ENCODE measurements at places on chromosomes 7 and 10.

DNA sequence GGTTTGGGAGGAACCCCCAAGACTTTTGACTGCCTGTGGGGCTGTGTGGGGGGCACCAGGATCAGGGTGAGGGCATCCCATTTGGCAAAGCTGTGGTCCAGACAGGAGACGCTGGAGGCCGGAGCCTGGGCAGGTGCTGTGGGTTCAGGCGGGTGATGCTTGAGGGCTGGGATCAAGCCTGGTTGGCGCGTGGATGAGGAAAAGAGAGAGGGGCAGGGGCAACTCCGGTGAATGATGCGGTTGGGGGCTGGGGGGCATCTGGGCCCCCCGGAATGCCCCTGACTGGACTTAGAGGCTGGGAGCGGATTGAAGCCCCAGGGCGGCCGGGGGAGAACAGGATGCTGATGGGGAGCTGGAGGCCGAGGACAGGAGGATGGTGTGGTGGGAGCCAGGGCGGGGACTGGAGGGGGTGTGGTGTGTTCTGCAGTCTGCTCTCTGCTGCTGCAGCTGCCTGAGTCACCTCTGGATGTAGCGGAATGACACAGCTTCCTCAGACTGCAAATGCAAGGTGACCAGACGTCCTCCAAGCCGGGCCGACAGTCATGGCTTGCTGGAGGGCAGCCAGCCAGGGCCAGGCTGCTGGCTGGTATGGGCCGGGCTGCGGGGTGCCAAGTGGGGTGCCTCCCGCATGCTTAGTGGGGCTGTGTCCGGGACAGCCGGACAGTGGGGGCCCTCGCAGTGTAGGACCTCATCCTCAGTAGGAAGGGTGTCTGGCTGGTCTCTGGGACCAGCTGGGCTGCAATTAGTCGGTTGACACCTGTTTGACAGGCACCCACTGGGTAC, 3.2 kb downstream of the MAFK start:
- peak; percentile 58 for DNase-seq

DNA sequence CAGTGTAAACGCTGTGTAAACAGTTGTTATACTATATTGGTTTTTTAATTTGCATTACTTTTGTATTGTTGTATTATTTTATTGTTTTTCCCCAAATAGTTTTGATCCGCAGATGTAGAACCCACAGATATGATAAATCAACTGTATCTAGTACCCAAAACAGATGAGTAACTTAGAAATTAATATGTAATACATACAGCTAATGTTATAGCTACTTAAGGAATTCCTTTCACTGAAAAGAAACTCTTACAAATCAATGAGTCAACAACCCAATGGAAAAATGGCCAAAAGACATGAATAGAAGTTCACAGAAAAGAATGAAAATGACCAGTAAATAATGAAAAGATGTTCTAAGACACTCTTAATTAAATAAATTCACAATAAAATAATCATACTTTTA, 32.3 kb upstream of the ARL4A start:
- no peak for DNase-seq

DNA sequence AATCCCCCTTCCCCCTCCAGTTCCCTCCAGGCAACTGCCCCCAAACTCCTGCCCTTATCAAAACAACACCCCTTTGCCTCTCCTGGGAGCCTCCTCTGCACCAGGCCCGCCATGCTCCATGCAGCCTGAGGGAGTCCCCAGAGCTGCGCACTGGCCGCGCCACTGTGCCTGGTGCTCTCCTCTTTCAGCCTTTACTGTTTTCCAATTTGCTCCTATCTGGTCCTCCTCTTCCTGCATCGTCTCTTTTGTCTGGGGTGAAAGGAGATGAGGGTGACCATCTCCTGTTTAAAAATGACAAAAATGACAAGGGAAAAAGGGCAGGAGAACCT, 165.8 kb upstream of the ADCY1 start:
- no peak for DNase-seq

DNA sequence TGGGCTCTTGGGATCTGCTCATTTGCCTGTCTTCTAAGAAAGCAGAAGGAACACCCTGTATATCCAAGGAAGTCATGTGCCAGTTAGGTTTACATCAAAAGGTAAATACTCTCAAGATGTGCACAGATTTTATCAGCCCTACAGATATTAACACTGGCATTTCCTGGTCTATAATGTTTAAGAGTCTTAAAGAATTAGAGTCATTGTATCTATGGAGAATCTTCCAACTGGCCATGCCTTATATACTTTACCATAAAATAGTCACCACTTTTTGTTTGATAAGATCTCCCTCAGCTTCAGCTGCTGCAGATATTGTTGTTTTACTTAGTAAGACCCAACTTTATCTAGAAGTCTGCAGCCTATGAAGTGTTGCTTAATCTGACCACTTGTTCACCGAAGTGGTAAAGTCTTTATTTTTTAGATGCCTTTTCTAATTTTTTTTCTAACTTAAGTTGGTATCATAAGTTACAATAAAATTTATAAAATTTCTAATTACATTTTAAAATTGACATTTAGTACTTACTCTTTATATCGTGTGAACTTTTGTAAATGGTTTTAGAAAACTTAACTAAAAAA, 58.5 kb downstream of the CPED1 start:
- DNase-seq, result no peak

GRCh38 chr10:42802876-42803275, 20.3 kb downstream of the BMS1 start:
- no peak for DNase-seq

DNA sequence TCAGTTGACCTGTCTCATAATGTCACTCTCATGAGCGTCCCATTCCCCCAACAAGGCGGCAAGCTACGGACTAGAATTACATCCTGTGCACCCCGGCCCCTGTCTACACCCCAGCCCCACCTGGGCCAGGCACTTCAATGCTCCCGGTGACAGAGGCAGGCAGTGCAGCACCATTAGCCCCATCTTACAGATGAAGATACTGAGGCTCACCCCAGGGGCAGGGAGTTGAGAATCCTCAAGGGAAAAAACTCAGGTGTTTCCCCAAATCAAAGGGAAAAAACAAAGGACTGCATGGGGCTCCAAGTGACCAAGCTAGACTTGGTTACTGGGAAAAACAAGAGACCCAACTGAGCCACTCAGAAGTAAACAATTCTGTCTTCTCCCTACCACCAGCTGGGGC, 4.5 kb downstream of the DLG5 start:
- DNase-seq, result no peak

DNA sequence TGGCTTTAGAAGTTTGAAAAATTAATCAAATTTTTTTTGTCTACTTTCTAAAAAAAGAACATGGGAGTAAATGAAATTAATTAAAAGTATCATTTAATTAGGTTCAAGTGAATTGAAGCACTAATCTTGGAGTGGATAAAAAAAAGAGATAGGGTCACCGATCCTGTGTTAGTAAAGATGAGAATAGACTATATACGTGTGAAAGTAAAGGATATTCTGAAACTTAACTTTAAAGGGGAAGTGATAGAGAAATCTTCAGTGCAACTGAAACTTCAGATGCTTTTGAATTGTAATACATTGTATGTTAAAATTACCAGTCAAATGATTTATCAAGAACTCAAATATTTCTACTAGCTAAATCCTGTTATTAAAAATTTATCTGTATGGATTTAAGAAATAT, 4.8 kb downstream of the NHLRC2 start:
- no peak for DNase-seq

DNA sequence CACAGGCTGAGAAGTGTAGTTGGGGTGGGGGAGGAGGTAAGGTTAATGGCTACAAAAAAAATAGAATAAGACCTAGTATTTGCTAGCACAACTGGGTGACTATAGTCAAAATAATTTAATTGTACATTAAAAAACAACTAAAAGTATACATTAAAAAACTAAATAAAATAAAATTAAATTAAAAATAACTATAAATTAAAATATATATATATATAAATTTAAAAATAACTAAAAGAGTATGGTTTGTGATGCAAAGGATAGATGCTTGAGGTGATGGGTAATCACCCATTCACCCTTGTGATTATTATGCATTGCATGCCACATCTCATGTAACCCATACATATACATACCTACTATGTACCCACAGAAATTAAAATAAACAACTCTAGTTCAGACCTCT, 762.5 kb downstream of the SORCS1 start:
- no peak for DNase-seq

GRCh38 chr10:97991871-97992270, 38.5 kb downstream of the CRTAC1 start:
- no peak for DNase-seq

DNA sequence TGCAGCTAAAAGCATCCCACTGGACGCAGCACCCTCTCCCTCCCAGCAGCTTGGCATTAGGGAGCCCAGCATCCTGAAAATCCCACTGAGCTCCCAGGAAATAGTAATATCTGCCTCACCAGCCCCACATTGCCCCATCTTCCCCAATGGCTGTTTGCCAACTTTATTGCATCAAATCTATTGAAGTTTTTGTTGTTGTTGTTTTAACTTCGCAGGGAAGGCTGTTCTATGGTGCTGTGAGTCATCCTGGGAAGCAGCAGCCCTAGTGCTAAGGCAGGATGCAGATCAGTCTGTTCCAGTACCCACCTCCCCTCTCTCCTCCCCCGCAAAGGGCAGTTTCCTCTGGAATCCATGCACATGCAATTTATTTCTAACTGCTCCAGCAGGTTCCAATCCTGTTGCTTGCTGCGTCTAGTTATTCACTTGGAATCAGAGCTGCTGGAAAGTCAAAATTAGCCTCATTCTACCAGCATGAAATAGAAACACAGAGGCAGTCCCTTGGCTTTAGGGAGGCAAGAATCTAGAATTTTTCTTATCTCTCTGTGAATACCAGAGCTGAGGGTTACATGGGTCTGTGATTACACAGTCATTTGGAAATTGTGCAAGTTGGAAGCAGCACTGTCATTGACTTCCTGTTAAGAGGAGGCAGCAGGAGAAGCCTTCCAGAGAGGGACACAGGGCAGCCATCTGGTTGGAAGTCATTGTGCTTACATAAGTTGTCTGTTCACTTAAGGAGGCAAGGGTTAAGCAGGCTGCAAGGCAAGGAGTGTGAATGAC, 115.9 kb upstream of the CACUL1 start:
- DNase-seq, result peak; percentile 88

GRCh38 chr10:33309406-33309805, 25.1 kb downstream of the NRP1 start:
- DNase-seq, result no peak

- DNase-seq, result no peak
Observed at GRCh38 chr7:10128748-10129147, 844.9 kb upstream of the PHF14 start.

- no peak for DNase-seq
Observed at GRCh38 chr7:67423065-67423464, 426.4 kb downstream of the TYW1 start.

DNA sequence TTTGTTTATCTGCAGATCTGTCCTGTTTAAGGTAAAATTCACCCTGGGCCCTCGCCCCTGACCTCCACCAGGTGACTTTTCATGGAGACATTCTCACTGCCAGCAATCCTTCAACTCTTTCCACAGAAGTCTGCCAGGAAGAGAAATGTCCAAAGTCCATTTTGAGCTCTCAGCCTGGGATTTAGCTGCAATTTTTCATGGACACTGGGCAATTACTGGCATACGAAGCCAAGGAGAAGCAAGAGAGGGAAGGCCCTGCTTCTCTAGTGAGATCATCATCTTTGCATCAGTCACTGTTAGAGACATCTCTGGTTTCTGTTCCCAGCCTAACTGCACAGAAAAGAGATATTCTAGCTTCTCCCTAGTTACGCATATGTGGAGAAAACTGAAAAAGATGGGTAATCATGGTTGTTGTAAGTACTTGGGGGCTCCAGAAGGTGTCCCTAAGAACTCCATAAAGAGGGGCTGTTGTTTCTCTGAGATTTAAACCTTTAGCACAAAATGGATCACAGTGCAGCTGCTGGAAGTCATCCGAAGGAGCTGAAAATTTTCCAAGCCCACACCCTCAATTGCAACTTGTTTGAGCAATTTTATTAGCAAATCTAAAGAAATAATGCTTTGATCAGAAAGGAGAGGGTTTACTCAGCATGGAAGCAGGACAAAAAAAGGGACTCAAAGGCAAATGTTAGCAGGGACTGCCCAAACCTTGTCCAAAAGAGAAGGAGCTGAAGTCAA, 168.9 kb downstream of the SNX10 start:
- no peak for DNase-seq

- DNase-seq, result peak; percentile 79
Observed at GRCh38 chr7:144019457-144019856, 19.3 kb downstream of the OR6B1 start.

DNA sequence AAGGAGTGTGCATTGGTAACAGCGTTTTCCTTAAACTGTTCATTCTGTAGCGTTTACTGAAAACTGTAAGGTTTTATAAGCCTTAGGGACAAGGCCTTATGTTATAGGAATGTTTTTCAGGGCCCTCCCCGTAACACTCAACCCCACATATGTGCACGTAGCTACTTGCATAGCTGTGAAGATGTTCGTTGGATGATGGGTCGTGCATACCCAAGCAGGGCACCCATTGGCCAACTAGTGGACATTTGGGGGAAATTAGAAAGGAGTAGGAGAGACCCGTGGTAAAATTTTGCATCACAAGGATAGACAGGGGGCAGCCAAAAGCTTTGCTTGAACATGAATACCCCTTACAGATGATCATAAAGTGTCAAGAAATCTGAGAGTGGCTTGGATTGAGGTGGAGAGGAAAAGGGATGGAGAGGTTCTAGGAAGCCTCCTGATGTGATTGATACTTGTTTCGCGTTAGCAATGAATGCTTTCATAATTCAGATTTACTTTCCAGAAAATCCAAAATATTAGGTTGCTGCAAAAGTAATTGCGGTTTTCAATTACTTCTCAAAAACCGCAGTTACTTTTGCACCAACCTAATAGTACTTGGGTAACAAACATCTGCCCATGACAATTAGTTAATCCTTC, 878 bp downstream of the SEC61A2 start:
- peak; percentile 64 for DNase-seq

- no peak for DNase-seq
Observed at GRCh38 chr10:9028231-9028630, 973.7 kb downstream of the GATA3 start.

GRCh38 chr7:45099891-45100760, 11.4 kb upstream of the NACAD start:
- no peak for DNase-seq

DNA sequence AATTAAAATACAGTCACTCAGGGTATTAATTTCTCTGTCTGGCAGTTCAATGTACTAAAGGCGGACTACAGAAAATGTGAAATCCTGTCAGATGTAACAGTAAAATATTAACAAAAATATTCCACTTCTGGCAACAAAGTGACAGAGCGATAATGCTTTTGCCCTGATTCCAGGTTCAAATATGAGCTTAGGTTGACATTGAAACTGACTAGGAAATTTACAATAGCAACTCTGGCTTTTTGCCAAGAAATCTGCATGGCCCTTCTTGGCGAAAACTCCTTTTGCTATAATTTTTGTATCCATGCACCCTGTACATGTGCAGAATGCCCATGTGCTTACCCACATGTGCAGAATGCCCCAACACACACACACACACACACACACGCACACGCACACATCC, 552.2 kb downstream of the MDFIC start:
- DNase-seq, result no peak

GRCh38 chr7:114083166-114084001, 164.6 kb upstream of the PPP1R3A start:
- no peak for DNase-seq

- no peak for DNase-seq
Observed at GRCh38 chr10:5465976-5466450, 33.4 kb downstream of the CALML5 start.

GRCh38 chr7:123533929-123534382, 439 bp downstream of the IQUB start:
- DNase-seq, result no peak
